ENCODE measurements at places on chromosomes 5 and 9.

DNA sequence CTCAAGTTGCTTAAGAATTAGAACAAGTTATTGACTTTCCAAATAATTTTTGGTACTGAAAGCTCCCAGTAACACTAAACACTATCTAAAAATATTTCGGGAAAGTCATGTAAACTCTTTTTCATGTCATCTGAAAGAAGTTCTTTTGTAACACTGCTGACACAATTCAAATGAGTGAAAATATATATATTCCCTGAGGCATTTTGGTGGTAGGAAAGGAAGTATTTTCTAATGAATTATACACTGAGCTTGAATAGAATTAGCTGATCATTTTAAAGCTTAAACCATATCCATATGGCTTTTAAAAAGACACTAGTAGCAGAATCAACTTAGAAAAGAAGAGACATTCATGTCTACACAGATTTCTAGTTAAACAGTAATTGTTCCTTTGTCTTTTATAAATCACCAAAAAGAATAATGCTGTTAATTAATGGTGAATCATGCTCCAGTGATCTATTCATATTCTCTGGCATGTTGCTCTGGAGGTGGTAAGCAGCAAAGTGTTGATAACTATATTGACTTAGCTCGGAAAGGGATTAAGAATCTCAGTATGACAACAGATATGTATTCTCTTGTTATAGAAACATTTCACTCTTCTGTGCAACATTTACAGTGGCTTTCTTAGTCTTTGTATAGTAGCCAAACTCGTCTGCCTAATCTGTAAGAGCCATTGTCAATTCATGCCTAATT lies 27.4 kb upstream of the RFX3 start:
- DNase-seq: no peak

DNA sequence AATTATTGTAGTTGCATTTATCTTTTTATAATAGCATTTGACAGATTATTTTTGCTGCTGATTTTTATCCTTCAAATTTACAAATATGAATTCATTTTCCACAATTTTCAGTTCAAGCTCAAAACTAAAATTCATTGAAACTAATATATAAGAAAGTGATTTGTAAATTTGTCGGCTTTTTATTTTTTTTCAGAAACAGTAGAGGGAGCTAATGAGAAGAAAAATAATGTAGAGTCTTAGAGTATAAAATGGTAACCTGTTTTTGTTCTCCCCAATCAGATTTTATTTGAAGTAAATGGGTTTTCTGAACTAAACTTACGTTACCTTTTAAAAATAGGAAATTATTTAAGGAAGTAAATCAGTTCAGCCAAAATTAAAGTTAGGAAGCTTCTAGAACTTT lies 19.2 kb downstream of the PRRC1 start:
- no peak for DNase-seq

DNA sequence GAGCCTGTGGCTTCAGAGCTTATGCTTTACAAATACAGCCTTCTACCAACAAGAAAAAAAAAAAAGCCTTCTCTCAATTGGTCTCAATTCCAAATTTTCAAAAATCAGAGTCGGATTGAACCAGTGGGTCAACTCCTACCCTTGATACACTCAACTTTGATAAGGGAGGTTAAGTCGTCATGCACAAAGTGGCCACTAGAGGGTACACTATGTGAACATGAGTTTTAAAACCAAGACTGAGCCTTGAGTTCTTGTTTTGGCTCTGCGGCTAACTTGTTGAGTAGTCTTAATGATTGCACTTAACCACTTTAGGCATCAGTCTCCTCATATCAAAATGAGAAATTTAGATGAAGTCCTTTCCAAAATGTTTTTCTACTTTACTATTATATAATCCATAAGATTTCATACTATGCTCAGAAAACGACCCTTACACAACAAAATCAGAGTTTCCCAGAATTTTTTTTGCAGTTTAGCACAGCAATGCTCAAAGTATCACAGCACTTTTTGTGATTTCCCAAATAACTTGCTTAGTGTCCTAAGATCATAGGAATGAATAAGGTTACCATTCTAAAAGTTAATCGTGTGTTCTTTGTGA lies 92.9 kb upstream of the MTAP start:
- peak; percentile 76 for DNase-seq

- no peak for DNase-seq
Observed at GRCh38 chr5:89265511-89266179, 382.7 kb upstream of the MEF2C start.

GRCh38 chr5:157306081-157306480 lies 40.2 kb downstream of the CYFIP2 start:
- DNase-seq: no peak

- no peak for DNase-seq
Observed at GRCh38 chr5:4630031-4630430, 510.1 kb upstream of the ADAMTS16 start.

GRCh38 chr5:7659420-7659819 lies 191.5 kb downstream of the CFAP90 start:
- DNase-seq: no peak

DNA sequence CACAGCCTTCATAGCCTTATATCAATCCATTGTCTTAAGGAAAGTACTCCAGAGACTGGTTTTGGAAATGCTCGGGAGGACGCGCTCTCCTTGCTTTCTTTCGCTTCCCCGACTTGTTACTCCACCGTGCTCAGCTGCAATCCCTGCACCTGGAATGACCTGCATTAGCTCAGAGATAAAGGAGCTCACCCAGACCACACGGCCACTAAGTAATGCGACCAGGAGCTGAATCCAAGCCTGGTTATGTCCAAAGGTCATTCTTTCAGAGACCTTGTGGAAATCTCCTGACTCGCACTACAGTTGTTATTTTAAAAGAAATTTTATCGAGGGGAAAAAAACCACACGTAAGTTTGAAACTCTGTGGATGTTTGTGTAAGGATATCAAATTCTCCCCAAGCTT lies 135.3 kb upstream of the DPYSL3 start:
- DNase-seq: no peak

GRCh38 chr5:172487671-172488070 lies 33.3 kb upstream of the SH3PXD2B start:
- no peak for DNase-seq

DNA sequence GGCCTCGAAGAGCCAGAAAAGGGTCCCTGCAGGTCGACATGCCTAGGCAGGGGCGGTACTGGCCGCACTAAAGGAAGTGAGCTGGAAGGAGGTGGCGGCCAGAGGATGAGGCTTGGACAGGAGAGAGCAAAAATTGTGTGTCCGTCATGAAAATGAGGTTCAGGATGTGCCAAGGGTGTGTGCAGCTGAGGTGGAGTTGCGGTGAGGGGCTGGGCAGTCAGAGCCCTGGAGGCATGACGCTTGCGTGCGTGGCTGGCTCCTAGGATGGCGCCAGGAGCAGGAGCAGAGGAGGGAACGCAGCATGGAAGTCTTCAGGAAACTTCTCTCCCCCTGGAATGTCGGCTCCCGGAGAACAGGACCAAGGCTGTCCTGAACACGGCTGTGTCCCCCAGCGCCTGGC lies 5.5 kb upstream of the PDLIM7 start:
- DNase-seq: no peak

DNA sequence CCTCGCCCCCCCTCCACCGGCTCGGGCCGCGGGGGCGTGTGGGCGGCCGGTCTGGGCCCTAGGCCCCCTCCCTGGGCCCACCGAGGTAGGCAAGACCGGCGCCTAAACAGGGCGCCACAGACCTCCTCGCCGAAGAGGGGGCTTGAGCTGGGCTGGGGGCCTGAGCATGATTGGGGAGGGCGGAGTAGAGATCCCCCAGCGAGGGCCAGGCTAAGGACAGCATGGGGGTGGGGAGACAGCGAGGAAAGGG lies 108.9 kb downstream of the PSD2 start:
- no peak for DNase-seq

DNA sequence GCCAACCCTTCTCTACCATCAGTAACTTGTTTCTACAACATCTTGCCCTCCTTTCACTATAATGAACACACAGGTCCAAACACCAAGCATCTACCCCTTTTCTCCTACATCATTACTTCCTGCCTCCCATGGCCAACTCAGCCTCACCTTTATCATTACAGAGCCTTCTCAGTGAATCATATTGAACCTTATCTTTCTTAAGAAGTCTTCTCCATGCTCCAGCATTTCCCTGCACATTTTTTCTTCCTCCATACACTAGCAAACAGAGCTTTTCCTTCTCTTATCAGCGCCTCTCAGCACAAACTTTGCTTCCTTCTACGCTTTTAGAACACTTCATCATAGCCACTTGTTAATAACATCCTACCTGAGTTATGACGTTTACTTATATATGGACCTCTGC lies 148.2 kb downstream of the ARL15 start:
- no peak for DNase-seq
